ENCODE measurements at places on chromosomes 13 and 19.

DNA sequence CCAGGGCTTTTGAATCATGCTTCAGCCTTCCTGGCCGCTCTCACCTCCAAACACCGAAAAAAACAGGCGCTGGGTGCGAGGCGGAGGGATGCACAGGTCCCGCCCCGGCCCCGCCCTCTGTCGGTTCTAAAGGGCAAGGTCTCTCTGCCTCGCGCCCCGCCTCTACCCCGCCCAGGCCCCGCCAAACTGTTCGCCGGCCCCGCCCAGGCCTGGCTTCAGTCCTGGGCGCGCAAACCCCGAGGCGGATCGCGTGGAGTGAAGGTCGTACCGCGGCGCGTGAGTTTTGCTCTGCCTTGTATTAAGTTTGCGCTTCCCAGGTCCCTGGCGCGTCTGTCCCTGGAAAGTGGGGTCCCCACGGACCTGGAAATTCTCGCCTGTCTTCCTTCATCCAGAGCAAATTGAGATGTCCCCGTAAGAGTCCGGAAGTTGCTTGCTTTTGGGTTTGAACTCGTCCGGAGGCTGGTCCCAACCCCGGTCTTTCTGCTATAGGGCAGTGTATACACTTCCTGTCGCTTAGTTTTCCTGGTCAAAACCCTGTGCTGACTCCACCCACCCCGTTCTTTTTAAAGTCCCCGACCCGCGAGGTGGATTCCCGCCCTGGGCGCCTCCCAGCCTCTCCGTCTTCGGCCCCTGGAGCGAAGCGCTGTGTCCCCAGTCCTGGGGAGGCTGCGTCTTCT, 8.4 kb downstream of the ZNF808 start:
- DNase-seq: peak; percentile 87

DNA sequence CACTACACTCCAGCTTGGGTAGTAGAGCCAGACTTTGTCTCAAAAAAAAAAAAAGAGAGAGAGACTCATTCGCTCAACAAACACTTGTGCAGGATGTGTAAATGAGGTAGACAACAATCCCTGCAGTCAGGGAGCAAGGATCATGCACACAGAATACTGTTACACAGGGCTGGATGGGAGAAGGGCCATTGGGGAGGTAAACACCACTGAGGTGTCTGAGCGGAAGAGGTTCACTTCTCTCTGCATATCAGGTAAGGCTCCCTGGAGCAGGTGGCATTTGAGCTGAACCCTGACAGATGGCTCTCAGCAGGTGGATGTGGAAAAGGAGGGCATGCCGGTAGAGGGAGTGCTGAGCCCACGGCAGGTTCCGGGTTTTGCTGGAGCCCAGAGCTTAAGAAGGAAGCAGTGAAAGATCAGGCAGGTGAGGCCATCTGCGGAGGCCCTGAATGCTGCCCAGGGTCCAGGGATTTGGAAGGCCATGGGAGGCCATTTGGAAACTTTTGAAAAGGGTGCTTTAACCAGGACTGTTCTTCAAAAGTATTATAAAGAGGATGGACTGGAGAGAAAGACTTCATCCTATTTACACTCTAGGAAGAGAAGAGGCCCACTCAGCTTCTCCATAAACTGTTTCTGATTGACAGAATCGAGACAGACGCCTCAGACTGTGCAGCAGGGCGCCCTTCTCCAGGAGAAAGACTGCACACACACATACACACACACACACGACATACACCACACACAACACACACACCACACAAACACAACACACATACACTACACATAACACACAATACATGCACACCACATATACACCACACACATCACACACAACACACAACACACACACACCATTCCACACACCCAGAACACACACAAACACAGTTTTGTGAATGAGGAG, 199.4 kb downstream of the USP12 start:
- DNase-seq: peak; percentile 27

GRCh38 chr19:17910791-17911360, 21.9 kb upstream of the CCDC124 start:
- DNase-seq: no peak

DNA sequence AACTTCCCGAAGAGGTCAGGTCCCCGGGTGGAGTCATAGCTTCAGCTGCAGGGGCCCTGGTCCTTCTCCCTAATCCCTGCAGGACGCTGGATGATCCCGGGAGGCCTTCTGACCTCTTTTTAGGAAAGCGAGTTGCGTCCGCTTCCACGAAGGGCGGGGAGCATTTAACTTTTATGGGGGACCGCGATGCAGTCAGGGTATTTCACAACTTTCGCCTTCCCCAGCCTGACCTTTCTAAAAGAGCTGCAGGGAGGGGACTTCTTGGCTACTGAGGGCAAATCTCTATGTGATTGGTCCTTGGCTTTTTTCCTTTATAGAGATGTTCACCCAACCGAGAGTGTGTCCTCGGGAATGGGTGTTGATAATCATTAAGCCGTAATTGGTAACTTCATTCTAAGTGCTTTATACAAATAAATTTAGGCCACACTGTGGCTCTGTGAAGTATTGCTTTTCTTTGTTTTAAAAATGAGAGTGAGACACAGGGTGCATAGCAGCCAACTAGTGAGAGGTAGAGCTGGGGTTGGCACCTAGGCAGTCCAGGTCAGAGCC, 778 bp downstream of the ZNF230 start:
- peak; percentile 19 for DNase-seq

DNA sequence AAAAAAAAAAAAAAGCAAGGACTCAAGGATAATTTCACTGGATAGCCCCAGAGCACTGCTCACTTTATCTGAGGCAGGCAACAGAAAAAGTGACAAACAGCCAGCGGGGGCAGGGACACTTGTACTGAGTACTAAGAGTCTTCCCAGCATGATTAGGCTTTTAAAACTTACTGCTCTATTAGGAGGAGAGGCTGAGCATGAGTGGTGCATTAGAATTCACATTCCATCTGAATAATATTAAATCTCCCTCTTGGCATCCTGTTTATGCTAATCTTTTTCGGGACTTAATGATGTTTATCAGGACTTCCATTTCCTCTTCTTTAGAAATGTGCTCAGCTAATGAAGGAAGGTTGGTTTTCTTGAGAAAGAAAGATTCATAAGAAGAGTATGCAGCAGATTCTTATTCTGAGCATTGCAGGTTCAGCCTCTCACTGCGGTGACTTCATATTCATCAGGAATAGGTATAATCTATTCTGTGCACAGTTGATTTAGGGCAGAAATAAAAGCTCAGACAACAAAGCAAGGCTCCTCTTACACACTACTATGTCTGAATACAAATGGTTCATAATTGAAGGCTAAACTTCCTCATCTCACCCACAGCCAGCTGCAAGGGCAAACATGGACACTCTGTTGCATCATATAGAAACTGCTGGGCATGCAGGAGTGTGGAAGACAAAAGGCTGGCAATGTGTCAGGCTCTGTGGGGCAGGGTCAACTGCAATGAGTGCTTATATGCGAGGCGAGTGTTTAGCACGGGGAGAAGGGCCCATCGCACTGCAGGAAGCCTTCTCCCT, 107.0 kb downstream of the KL start:
- DNase-seq: no peak

- DNase-seq: no peak
Observed at GRCh38 chr13:41326661-41327060, 15.6 kb downstream of the NAA16 start.

- no peak for DNase-seq
Observed at GRCh38 chr13:25046274-25046984, 49.5 kb upstream of the PABPC3 start.

- no peak for DNase-seq
Observed at GRCh38 chr19:18253716-18254115, 20.5 kb downstream of the IQCN start.

DNA sequence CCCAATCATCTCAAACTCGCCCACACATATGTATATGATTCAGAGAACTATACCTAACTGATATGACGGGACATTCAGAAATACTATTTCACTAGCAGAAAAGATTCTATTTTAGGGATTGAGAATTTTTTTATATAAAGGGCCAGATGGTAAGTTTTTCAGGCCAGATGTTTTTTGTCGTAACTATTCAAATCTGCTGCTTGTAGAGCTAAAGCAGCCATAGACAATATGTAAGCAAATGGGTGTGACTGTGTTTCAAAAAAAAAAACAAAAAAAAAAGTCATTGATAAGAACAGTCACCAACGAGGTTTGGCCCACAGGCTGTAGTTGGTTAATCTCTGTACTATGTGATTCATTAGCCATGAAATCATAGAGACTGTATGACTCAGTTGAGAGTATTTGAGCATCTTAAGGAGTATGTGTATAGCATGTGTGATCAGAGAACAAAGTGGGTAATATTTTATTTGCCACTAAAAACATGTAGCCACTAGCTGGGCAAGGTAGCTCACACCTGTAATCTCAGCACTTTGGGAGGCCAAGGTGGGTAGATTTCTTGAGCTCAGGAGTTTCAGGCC, 2724.7 kb downstream of the PCDH9 start:
- DNase-seq: no peak

DNA sequence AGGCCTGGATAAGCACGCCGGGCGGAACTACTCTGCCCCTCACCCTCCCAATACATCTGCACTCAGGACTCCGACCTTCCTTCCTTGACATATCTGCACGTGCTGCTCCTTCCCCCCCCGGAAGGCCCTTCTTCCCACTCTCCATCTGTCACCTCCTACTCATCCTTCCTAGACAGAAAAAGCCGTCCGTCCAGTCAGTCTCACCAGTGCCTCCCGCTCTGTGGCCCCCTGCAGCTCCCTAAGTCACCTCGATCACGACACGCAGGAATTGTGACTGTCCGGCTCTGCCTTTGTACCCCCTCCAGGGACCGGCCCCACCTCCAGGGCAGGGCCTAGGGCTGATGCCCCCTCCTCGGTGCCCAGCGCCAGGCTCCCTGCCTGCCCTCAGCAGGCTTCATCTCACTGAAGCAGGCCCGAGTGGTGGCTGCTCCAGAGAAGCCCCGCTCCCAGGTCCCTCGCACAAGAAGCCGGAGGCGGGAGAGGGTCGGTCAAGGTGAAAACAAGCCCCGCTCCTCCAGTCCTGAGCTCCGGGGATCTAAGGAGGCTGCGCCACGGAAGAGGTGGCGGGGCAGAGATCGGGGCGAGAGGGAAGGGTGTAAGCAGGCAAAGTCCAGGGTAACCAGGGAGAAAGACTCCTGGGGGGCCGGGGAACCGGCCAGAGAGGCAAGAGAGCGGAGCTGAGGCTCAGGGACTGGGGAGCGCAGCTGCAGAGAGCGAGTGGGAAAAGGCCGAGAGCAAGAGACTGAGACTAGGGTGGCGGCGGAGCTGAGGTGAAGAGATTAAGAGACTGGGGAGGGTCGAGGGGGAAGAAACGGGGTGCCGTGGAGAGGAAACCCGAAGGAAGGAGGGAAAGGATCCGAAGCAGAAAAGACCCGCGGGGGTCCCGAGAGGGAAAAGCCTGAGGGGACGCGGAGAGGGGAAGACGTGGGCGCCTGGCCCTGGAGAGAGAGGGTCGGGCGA, 1.1 kb downstream of the PPP6R1 start:
- peak; percentile 43 for DNase-seq

GRCh38 chr13:101817898-101818297, 365.4 kb downstream of the ITGBL1 start:
- no peak for DNase-seq

DNA sequence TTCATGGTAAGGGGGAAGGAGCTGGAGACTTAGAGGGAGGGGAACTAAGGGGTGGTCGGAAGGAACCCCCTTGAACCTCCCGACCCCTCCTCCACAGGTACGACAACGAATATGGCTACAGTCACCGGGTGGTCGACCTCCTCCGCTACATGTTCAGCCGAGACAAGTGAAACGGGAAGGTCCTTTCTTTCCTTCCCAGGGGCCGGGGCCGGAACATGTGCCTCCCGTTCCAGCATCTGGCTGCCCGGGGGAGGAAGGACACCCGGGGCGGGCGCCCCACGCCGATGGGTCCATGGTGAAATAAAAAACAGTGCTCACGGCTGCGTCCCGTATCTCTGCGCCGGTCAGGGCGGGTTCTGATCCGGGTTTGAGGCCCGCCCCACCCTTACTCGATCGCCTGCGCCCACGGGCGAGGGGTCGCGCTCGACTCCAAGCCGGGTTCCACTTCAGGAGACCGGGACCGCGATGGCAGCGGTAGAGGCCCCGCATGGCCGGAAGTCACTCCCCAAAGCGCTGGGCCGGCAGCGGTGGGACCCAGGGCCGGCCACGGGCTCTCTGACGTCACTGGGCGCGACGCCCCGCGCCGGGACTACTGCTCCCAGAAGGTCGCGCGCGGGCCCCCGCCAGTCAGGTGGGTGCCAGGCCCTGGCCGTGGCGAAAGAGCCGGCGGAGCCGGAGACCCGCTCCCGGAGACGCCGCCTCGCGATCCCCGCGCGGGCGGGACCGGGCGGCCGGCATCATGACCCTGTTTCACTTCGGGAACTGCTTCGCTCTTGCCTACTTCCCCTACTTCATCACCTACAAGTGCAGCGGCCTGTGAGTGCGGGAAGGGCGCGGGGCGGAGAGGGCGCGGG, at the start of gene TMEM147:
TMEM147 (plus strand) TSS at position 626 of the 854 bp plus-strand sequence; CDS start at position 740, 114 bp downstream.
- DNase-seq: peak; percentile 79

DNA sequence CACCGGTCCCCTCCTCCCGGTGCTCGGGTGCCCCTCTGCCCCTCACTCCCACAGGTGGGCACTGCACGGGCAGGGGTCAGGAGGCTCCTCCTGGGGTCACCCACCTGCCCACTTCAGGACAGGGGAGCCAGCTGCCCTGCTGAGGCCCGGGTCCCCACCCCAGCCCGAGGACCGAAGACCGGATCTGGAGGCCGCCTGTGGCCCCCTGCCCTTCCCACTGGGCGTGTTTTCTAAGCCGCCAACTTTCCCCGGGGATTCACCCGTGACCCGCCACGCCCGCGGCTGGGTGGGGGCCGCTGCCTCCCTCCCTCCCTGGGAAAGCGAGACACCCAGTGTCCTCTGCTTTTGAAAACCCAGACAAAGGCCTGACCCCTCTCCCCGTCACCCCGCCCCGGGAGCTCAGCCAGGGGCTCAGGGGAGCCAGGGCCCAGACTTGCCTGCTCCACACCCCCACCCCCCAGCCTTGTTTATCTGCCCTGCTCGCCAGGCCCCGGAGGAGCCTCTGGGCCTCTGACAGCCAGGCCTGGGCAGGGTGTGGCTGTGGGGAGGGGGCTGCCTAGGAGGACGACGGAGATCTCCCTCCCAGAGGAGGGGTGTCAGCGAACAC, 1.3 kb downstream of the PALM start:
- no peak for DNase-seq

DNA sequence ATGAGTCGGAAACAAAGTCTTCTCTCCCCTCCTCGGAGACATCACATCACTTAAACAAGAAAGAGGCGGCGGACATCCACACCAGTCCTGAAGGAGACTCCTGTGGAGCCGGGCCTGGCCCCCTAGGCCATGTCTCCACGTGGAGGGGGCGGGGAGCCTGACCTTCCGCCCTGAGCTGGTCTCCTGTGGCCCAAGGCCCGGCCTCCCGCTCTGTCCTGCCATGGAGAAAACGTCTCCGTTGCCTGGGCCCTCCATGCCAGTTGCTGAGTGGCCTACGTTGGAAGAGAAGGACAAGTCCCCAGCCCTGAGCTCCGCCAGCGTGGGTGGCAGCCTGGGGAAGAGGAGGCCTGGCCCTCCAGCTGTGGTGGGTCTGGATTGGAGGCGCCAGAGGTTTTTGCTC, 5.5 kb upstream of the CACTIN start:
- no peak for DNase-seq

DNA sequence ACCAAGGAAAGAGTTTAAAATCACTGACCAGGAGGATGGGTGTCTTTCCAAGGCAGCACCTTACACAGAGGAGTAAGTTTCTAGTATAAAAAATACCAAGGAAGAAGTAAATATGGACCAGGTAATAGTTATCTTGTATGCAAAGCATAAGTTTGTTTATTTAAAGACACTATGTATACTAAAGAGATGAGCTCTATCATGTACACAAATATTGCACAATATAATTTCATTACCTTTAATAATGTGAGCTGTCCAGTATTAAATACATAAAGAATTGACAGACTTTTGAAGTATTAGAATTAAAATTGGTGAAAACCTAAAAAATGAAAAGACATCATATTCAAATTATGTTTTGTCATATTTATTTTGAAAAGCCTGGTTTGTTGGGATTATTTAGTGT, 322.0 kb upstream of the MIR17HG start:
- DNase-seq: no peak

- peak; percentile 77 for DNase-seq
Observed at GRCh38 chr19:47240996-47241918, 10.3 kb upstream of the BBC3 start.
